ENCODE measurements at places on chromosomes 3 and 15.
A peak's percentile ranks its signal among the peaks of the same experiment; 100 is the strongest.

DNA sequence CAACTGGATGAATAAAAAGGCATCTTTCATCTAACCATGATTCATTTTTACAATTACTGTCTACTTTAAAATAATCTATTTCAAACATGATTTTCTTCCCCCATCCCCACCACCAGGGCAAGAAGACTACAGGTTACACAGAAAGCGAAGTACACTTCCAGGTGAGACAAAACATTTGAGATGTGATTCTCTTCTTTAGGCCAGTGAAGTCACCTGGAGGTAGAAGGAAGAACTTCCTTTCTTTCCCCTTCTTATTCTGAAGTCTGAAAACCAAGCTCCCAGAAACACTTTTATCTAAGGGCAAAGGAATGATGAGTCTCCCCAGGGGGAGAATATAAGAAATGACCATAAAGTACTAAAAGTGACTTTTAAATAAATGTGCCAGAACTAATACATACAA is 36.7 kb downstream of the SHQ1 start:
- no peak for DNase-seq

- DNase-seq: no peak
Observed at GRCh38 chr3:147775816-147776530, 366.8 kb downstream of the ZIC1 start.

DNA sequence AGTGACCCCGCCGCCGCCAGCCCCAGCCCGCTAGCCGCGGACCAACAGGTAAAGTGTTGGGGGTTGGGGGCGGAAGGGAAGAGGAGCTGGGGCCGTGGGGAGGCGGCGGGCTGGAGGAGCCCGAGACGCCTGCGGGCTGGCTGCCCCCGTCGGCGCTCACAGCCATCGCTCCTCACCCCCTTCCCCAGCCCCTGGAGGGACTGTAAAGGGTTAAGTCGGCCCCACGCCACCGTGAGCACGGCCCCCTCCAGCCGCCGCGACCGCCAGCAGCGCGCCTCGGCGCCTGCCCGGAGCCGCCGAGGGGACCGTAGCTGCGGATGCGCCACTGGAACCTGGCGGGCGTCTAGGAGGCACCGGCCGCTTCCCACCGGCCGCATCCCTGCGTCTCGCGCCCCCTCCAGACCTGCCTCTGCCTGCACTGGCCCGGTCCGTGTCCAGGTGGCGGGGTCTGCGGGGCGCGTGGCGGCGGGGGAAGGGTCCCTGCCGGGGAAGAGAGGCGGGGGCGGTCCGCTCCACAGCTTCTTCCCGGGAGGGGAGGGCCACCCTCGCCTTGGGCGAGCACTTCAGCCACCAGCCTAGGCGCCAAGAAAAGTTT is 522 bp downstream of the MED12L start:
- no peak for DNase-seq

DNA sequence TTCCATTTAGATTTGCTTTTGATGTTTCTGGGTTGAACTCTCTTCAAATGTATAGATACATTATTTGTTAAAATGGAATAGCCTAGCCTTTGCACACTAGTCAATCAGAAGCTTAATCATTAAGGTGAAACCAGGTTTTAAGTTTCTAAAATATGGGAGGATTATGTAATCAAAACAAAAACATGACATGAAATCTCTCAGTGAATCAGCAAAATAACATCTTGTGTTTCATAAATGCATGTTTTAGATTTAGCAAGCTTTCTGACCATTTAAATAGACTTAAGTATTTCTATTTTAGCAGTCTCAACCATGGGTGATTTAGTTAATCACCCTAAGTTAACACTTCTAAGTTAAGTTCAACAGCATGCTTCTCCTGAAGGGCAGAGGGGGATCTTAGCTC is 11.3 kb downstream of the GTF2E1 start:
- no peak for DNase-seq

- no peak for DNase-seq
Observed at GRCh38 chr15:84910928-84911623, 26.6 kb downstream of the SLC28A1 start.

- peak; percentile 17 for DNase-seq
Observed at GRCh38 chr15:59185725-59186124, 20.9 kb upstream of the LDHAL6B start.

- DNase-seq: no peak
Observed at GRCh38 chr15:68334661-68335124, 57.1 kb downstream of the FEM1B start.

DNA sequence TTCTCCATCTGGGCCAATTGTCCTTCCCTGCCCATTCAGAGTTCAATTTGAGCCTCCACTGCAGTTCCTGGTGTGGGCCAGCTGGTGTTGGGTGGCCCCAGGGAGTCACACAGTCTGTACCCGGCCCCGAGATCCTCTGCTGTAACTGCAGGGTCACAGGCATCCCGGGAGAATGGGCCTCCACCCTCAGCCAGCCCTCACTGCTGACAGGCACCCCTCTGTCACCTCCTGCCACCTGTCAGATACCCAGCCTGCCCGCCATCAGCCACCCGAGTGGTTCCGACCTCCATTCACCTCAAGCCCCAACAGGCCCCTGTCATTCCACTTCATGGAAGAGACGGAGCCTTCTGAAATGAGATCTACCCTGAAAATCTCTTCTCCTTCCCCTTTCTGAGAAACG is 73.2 kb downstream of the ST8SIA2 start:
- DNase-seq: no peak

- no peak for DNase-seq
Observed at GRCh38 chr3:131107637-131108433, 81.2 kb downstream of the NEK11 start.

- no peak for DNase-seq
Observed at GRCh38 chr15:84816694-84817465, at the start of gene ALPK3. Gene ALPK3, plus strand, starts transcription at chr15:84817356. Its CDS starts 97 bp downstream, at chr15:84817453.

DNA sequence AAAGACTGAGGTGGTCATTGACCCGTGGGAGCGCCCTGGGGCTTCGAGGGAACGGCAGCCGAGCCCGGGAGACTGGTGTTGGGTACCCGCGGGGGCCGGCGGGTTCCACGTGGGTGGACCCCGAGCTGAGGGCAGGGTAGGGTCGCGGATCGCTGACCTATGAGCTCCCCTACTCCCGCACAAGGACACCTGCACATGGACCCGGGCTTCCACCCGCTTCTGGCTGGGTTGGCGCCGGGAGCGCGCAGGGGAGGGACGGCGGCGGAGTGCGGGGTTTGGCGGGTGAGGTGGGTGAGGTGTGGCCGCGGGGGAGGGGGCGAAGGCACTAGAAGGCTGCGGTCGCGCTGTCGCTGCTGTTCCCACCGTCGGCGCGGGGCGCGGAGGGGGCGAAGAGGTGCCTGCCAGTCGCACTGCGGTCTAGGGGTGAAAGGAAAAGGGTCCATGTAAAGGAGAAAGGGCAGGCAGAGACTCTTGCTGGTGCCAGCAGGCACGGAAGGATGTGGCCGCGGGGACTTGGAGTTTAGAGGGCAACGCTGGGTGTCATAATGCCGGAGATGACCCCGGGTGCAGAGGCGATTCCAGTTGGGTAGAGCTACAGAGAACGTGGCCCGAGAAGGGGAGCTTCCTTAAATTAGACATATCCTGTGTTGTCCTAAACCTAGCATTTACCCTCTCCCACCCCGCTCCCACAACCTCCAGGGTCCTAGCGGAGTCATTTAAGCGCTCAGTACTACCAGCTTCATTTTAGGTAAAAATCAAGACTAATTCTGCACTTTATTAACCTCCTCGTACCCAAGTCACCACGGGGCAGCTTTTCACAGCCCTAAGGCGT is 245.9 kb upstream of the TOPAZ1 start:
- DNase-seq: no peak

- DNase-seq: no peak
Observed at GRCh38 chr3:124402791-124403190, 327.5 kb upstream of the UMPS start.

DNA sequence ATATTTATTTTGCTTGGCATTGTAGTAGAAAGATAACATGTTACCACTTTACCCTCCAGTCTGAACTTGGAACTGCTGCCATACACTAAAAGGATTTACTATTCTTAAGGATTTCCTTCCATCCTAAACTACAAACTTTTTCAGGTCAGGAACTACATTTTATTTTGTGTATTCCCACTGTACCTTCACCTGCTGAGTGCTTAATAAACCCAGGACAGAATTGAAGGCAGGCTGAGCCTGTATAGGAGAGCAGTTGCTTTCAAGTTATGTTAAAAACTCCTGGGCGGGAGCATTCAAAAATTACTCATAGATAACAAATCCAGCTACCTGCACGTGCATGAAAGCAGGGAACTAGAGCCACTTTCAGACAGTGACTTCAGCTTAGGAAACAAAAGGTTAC is 58.3 kb downstream of the CACNA1D start:
- no peak for DNase-seq

- DNase-seq: no peak
Observed at GRCh38 chr15:101141926-101142527, 109.8 kb downstream of the CHSY1 start.

DNA sequence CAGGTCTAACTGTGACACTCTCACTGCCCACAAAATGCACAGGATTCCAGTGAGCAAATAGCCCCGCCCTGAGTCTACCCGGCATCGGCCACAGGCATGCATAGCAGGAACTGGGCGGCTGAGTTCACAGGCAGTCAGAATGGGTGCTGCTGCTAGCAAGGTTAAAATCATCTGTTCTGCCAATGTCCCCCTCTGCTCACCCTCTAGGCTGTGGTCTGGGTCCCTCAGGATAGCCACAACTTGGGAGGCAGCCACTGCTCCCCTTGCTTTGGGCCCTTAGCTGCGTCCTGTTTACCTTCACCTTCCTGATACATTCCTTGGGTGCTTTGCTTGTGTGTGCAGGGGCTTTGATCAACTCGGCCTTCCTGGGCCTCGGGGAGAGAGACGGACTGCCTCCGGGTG is 232.9 kb upstream of the RGMA start:
- no peak for DNase-seq

DNA sequence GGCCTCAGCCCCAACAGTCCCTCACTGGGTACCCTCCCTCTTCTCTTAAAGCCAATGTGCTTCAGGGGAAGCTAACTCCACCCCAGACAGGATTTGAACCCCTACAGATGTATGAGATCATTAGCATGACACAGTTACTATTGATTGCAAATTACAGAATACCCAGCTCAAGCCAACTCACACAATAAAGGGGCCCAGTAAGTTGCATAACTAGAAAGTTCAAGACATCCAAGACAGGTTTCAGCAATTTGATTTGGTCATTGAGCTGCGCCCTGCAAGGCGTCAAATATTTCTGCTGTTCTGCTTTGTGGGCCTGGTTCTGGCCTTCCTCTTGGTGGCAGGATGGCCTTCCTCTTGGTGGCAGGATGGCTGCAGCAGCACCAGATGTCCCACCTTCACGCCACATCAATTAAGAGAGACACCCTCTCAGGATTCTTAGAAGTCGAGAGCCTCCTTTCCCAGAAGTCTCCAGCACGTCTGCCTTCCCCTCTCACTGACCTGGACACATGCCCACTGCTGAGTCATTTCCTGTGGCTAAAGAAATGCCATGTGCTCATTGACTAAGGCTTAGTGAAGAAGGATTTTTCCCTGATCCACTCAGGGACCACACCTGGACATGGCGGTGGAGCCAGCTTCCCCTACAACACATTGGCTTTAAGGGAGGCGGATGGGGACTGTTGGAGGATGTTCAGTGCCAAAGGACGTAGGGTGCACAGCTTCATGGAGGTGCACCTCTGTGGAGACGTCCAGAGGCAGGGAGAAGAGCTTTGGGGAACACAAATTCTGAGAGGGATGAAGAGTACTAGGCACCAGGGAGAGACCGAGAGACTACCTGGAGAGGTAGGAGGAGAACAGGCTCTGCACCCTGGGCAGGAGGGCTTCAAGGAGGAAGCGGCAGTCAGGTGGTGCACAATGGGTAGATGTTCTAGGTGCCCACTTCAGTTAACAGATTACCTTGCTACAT is 49.1 kb downstream of the DNASE1L3 start:
- DNase-seq: no peak

GRCh38 chr3:170494766-170495165 is 76.1 kb downstream of the CLDN11 start:
- DNase-seq: no peak

DNA sequence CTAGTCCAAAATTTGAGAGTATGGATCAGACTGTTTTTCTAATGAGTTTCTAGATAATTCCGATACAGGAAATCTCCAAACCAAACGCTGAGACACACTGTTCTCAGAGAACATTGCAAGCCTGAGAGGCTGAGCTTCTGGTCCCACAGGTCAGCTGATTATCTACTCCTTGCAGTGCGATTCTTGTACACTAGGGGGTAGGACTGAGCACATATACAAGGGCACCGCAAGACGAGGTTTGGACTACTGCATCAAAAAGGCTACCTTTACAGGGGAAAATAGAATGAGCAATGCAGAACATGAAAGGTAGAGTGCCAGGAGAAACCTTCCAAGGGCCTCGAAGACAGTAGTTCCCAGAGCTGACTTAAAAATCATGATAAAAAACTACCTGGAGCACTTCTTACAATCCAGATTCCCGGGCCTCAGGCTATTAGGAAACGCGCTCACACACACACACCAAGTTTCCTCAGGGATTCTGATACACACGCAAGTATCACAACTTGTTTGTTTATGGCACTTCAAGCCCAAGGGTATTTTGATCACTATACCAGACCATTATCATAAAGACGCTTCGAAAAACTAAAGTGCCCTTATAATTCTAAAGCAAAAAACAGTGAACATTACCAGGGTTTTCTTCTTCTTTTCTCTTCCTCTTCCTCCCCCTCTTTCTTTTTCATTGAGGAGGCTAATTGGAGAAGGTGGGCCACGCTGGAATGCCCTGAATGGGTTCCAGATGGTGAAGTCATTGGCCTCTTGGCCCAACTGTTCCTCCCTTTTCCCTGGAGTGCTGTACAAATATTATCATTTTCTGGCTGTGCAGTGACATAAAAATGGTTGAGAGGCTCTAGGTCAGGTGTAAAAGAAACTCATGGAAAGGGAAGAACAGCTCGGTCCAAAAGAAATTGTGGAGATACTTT is 61.8 kb downstream of the SLC12A8 start:
- DNase-seq: peak; percentile 56

DNA sequence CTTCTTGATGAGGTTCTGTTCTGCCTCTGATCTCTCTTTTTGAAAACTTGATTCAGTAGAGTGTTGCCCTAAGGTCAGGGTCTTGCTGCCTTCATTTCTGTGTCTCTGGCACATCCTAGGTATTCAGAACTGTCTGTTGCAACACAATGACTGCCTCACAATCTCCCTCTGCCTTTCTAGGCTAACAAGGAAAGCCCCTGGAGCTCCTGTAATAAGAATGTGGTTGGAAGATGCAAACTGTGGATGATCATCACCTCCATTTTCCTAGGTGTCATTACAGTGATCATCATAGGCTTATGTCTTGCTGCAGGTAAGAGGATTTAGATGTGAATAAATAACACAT is 7.0 kb downstream of the C3orf52 start:
- no peak for DNase-seq

- DNase-seq: no peak
Observed at GRCh38 chr3:32310336-32310735, 71.9 kb downstream of the CMTM8 start.

DNA sequence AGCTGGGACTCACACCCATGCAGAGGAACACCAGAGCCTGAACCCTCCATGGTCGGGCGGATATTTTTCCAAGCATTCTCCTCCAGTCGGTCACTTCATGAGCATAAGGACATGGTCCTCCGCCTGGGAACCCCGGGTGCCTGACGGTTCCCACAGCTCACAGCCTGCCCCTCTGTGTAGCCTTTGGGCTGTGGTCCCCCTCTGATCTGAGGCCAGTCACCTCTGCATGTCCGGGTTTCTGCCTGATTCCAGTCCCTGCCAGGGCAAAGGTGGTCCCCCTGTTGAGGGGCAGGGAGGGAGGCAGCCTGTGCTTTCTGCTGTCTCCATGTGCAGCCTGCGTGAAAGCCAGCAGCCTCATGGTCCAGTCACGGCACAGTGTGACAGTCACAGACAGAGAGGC is 76.6 kb upstream of the KLF13 start:
- no peak for DNase-seq

- no peak for DNase-seq
Observed at GRCh38 chr3:30408105-30408557, 198.3 kb upstream of the TGFBR2 start.

GRCh38 chr15:88612186-88612796 is 8.8 kb upstream of the AEN start:
- no peak for DNase-seq
